ENCODE measurements at places on chromosomes 3 and 15. TPM values are rescaled to one million over a fixed set of nuclear protein-coding genes. Genes with fewer than 3 reads are reported as not detected.

Gene PARL
- total RNA-seq: 35.1 TPM

- DNase-seq: no peak
Observed at GRCh38 chr15:69854001-69854400, 243.7 kb downstream of the TLE3 start.

GRCh38 chr15:91393186-91393585 is 293.1 kb downstream of the SV2B start:
- no peak for DNase-seq

DNA sequence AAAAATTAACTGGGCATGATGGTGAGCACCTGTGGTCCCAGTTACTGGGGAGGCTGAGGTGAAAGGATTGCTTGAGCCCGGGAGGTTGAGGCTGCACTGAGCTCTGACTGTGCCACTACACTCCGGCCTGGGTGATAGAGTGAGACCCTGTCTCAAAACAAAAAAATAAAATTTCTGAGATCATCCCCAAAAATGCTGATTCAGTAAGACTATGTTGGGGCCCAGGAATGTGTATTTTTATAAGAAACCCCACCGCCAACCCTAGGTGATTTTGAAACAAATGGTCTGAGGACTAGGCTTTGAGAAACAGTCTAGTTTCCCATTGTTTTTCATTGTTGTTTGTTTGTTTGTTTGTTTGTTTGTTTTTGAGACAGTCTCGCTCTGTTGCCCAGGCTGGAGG is 4.1 kb downstream of the SLC27A2 start:
- no peak for DNase-seq

GRCh38 chr15:99121207-99121606 is 16.3 kb downstream of the SYNM start:
- no peak for DNase-seq

Gene MBD4
- 55.6 TPM for total RNA-seq

Gene XCR1
- not detected for total RNA-seq

Gene KNG1
- total RNA-seq: not detected

DNA sequence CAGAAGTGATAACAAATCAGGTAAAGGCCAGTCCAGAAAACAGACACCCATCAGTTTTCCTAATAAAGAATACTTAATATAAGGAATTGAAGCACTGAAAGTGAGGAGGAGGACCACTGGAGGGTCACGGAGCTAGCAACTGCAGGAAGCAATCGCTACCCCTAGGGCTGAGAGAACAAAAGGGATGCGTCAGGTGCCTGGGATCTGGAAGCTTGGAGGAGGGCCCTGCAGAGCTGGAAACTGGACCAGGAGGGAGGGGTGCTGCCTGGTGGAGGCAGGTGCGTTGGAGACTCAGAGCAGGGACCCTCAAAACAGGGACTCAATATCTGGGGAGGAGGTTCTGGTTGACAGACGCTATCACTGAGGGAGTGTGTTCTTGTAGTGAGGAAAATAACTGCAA is 308.1 kb upstream of the RASGRP1 start:
- no peak for DNase-seq

DNA sequence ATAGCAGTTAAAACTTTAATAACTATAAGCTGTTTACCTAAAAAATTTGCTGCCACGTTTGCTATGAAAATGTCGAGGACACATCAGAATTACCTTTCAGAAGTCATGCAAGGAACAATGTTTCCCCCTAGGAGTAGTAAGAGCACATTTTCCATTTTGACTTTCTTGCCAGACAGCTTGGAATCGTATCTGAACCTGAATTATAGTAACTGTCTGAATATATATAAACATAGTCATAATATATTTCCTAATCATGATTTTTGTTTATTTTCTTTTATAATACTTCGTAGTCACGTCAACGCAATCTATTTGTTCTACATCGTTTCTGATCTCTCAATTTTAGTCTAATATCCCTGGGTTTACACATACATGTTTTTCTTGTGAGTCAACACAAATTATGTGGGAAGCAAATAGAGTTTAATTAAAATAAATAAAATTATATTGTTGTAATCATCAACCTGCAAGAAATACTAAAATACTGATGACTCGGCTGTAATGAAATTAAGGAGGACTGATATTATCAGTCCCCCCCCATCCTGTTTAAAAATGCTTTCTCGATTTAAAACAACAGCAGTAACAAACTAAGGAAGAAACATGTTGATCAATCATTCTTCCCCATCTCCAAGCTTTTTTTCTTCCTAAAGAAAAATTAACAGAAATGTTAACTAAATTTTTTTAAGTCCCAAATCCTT is 78.4 kb downstream of the MME start:
- no peak for DNase-seq

- no peak for DNase-seq
Observed at GRCh38 chr15:62850318-62850717, 192.2 kb upstream of the TPM1 start.

DNA sequence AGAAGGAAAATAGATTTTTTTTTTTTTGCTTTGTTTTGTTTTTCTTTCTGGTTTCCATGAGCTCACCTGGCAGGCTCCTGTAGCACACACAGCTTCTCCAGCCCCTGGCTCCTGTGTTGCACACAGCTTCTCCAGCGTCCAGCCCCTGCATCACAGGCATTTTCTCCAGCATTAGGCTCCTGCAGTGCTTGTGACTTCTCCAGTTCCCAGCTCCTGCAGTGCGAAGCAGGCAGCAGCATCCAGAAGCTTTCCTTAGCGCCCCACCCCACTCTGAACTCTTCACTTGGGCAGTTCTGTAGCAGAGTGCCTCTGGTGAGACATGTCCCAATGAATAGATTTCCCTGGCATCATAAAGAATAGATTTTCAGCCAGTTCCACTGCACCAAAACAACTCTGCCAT is 5.5 kb upstream of the CCDC39 start:
- DNase-seq: no peak

- DNase-seq: peak; percentile 57
Observed at GRCh38 chr15:77181305-77182074, 110.6 kb upstream of the TSPAN3 start.

Gene EFHB
- not detected for total RNA-seq

GRCh38 chr15:19956124-19956796 is 585.3 kb downstream of the GOLGA6L6 start:
- no peak for DNase-seq

- DNase-seq: no peak
Observed at GRCh38 chr3:171173736-171174135, 147.2 kb upstream of the SLC2A2 start.

Gene ZPLD1
- not detected for total RNA-seq

Gene GNAT1
- not detected for total RNA-seq

Gene PEX5L
- not detected for total RNA-seq

Gene ZDHHC19
- not detected for total RNA-seq

Gene CD86
- total RNA-seq: 2.1 TPM

Gene AGBL1
- total RNA-seq: not detected

DNA sequence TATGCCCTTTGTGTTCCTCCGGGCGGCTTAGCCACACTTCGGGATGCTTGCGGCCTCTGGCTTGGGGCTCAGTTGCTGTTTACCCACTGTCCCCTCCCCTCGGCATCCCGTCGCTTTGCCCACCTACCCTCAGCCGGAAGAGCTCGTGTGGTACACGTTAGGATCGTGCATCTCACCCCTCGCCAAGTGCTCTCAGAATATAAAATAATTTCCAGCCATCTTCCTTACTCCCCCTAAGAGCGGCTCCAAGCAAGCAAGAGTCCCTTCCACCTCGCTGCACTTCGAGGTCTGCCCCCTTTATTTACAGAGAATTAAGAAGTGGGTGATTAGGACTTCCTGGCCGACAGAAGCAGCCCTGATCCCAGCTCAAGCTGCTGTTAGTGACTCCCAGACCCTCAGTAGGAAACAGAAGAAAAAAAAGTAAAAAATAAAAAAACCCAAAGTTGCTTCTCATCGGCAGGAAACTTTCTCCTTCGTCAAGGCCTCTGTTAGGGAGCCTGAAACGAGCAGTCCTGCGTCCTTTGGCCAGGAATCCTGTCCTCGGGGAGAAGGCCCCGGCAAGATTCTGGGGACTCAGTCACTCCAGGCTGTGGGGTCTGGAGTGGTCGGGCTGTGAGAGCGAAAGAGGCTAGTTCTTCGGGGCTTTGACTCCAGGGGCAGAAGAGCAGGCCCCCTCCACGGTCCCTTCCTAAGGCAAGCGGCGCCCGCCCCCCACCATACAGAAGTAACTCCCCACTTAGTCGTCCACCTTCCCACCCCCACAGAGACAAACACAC is 3.0 kb downstream of the MEIS2 start:
- DNase-seq: no peak

DNA sequence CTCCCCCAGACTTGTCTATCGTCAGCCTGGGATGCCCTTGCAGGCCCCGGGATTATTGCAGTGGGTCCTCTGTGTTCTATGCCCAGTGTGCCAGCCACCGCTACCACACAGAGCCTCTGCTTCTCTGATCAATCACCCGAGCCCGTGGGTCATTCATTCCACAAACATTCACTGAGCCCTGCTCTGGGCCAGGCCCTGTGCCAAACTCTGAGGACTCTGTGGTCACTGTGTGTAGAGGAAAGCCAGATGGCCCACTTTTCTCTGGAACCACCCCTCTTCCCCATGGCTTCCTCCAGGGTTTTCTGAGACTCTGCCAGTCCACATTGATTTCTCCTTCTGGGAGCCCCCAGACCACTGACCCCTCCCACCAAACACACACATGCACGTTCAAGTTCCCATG is 55.5 kb downstream of the BSN start:
- no peak for DNase-seq

- no peak for DNase-seq
Observed at GRCh38 chr3:38307599-38307998, 25.5 kb downstream of the SLC22A14 start.

DNA sequence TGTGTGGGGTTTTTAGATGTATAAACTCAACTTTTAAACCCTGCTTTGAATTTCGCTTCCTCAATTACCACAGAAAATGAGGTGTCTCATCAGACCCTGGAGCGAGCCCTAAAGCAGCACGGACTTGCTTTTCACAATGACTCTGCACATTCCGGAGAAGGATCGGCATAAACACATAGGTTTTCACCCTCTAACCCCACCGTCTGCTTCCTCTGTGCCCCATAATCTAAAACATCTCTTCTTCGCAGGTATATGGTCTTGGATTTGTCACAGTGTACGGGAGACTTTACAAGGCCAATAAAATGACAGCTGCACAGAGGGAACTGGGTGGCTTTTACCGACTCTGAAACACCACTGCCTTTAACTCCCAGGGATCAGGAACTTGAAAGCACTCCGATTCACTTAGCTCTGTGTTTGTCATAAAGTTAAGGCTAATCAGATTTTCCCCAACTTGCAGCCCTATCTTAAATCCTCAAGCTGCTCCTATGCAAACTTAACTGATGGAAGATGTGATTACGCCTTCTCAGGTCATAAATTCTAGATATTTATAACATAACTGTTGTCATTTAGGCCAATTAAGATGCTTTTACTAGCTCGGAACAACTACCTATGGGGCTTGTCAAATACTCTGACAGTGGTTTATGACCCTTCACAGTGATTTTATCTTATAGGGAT is 133.4 kb upstream of the WNT5A start:
- DNase-seq: no peak

Gene CHRD
- not detected for total RNA-seq

GRCh38 chr3:136862617-136863322 is 762 bp downstream of the NCK1 start:
- no peak for DNase-seq

Gene RLBP1
- not detected for total RNA-seq

DNA sequence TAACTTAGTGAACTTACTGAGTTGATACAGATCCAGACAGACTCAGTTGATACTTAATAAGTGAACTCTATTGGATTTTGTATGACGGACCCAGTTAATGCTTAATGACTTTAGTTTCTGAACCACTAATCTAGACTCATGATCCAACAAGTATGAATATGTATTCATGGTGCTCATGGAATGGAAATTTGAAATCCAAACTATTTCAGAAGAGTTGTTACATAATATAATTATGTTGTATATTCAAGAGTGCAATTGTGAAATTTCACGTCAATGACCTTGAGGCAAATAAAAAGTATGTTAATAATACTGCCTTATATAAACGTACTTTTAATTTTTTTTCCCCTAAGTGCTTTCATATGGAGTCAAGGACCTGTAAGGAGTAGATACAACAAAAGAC is 78.8 kb downstream of the THRB start:
- no peak for DNase-seq

Gene ATP13A4
- 3.9 TPM for total RNA-seq

- no peak for DNase-seq
Observed at GRCh38 chr3:111811811-111812210, 47.3 kb upstream of the PHLDB2 start.

- DNase-seq: no peak
Observed at GRCh38 chr3:14248849-14249523, 70.4 kb downstream of the LSM3 start.
